Liver (tissue), 10 donors: ENCODE measurements at places on chromosomes 13 and 19. TPM values are rescaled to one million over a fixed set of nuclear protein-coding genes. Genes with fewer than 3 reads are reported as not detected.

DNA sequence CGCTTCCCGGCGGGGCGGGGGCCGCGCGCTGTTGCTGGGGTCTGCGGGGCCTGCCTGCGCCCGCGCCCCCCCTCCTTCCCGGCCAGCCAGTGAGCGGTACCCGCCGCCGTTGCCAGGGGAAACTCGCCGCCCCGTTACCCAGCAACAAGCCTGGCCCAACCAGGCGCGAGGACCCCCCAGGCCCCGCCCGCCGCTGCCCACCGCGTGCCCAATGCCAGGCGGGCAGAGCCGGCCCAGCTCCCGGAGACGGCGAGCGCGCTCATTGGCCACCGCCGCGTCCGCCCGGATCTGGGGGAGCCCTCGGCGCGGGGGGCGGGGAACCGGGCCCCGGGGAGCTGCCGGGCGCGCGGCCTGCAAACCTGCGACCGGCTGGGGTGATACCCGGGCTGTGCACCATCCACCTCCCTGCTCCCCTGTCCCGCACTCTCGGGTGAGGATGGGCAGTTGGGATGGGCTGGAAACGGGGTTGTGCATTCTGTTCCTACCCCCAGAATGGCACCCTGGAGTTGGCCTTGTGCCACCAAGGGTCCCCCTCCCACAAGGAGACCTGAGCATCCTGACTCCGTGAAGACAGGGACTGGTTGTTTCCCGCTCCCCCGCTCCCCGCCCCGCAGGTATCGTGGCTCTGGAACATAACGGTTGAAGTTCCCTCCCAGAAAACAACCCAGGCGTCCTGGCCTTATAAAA lies 8.8 kb upstream of the BBC3 start:
- no peak for DNase-seq
- H3K27ac ChIP-seq, result no peak overlapping the region
- H3K4me1 ChIP-seq, result peaks cover 7% of the 10 kb centered on the region
- no peak overlapping the region for H3K4me3 ChIP-seq
- H3K36me3 ChIP-seq, result no peaks in the 10 kb centered on the region

Gene ABHD13
- 7.8 TPM for total RNA-seq

GRCh38 chr13:109383683-109384082 lies 402.7 kb downstream of the IRS2 start:
- no peaks in the 10 kb centered on the region for H3K27me3 ChIP-seq
- no peak for DNase-seq
- no peaks in the 10 kb centered on the region for H3K4me1 ChIP-seq
- no peaks in the 10 kb centered on the region for H3K36me3 ChIP-seq
- no peak overlapping the region for H3K4me3 ChIP-seq

DNA sequence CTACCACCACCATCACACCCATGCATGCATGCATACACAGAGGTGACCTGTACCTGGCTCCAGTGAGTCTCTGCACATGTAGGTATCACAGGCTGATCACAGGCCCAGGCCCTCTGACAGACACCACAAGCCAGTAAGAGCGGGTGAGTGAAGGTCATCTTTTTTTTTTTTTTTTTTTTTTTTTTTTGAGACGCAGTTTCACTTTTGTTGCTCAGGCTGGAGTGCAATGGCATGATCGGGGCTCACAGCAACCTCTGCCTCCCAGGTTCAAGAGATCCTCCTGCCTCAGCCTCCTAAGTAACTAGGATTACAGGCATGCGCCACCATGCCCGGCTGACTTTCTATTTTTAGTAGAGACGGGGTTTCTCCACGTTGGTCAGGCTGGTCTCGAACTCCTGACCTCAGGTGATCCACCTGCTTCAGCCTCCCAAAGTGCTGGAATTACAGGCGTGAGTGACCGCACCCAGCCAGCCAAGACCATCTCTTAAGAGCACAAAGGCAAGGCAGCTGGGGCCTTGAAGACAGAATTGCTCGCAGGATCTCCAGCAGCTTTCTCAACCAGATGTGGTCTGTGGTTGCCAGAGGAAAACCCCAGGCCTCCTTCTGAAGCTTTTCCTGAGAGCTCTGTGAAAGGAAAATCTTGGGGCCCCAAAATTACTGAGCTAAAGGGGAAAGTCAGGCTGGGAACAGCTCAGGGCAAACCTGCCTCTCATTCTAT lies 3.2 kb upstream of the NKG7 start:
- no peaks in the 10 kb centered on the region for H3K4me1 ChIP-seq
- H3K27ac ChIP-seq, result no peak overlapping the region
- H3K4me3 ChIP-seq, result no peak overlapping the region
- no peak for DNase-seq
- no peaks in the 10 kb centered on the region for H3K36me3 ChIP-seq

DNA sequence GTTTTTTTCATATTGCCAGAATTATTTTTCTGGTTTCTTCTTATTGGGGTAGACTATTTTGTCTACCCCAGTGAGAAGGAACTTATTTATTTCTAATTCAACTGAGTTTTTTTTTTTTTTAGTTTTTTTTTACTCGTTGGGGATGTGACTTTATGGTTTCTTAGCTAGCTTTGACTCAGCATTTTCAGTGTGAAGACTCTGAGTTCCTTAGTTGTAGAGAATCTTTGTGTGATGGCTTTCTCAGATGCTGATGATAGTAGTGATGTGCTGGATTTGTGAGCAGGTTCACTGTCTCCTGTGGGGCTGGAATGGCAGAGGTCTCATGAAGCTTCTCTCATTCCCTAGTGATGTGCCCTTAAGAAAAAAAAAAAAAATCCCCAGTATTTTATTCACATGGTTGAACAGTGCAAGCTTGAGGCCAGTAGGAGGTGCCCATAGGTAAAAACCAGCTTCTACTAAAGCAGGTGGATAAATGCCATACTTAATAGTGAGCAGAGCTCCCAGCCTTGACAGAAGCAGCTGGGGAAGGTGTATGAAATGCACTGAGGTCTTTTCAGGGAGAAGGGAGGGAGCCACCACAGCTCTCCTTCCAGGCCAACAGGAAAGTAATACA lies 106.2 kb upstream of the KLF5 start:
- peaks cover 6% of the 10 kb centered on the region for H3K36me3 ChIP-seq
- no peak overlapping the region for H3K4me3 ChIP-seq
- no peaks in the 10 kb centered on the region for H3K4me1 ChIP-seq
- DNase-seq, result no peak

Gene SIGLEC9
- total RNA-seq, result 4.8 TPM

GRCh38 chr19:28857967-28858366 lies 355.0 kb downstream of the UQCRFS1 start:
- H3K36me3 ChIP-seq, result no peaks in the 10 kb centered on the region
- H3K27me3 ChIP-seq, result no peaks in the 10 kb centered on the region
- DNase-seq, result no peak

- H3K27ac ChIP-seq, result no peak overlapping the region
- no peaks in the 10 kb centered on the region for H3K4me1 ChIP-seq
- no peak for DNase-seq
- H3K27me3 ChIP-seq, result no peaks in the 10 kb centered on the region
- no peaks in the 10 kb centered on the region for H3K36me3 ChIP-seq
Measured at GRCh38 chr13:75932636-75933035, 296.5 kb downstream of the LMO7 start.

Gene RFPL4AL1
- 0.33 TPM for total RNA-seq

Gene BCAM
- total RNA-seq, result 87.4 TPM

DNA sequence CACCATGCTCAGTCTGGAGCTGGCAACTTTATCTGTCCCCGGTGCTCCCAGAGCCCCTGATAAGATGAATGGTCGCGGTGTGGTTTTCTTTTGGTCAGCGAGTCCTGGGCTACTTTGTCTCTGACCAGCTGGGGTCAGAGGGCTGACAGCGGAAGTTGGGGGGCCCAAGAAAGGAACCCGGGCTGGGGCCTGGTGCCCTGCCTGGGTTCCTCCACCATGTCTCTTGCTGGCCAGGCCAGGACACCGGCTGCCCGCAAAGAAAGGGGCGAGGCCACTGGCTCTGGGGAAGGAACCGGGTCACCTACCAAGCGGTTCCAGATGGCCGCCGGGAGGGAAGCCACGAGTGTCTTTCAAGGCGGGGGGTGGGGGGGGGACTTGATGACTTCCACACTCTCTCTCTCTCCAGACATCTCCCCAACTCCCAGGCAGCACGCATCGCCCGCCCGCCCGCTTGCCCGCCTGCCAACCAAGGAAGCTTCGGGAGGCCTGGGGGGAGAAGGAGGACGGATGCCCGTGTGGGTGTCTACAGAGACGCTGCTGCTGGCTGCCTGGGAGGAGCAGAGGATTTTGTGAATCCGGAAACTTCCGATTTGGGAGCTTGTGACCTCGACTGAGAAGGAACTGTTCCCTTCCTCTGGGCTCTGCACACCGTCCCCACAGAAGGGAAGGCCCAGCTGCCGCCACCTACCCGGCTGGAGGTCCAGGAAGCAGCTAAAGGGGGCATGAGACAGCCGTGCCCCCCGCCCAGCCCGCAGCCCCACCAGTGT lies 1.1 kb downstream of the PIP5K1C start:
- DNase-seq, result no peak
- H3K4me1 ChIP-seq, result peaks cover 15% of the 10 kb centered on the region
- H3K27ac ChIP-seq, result peak overlapping the region; percentile 76
- H3K27me3 ChIP-seq, result no peaks in the 10 kb centered on the region

DNA sequence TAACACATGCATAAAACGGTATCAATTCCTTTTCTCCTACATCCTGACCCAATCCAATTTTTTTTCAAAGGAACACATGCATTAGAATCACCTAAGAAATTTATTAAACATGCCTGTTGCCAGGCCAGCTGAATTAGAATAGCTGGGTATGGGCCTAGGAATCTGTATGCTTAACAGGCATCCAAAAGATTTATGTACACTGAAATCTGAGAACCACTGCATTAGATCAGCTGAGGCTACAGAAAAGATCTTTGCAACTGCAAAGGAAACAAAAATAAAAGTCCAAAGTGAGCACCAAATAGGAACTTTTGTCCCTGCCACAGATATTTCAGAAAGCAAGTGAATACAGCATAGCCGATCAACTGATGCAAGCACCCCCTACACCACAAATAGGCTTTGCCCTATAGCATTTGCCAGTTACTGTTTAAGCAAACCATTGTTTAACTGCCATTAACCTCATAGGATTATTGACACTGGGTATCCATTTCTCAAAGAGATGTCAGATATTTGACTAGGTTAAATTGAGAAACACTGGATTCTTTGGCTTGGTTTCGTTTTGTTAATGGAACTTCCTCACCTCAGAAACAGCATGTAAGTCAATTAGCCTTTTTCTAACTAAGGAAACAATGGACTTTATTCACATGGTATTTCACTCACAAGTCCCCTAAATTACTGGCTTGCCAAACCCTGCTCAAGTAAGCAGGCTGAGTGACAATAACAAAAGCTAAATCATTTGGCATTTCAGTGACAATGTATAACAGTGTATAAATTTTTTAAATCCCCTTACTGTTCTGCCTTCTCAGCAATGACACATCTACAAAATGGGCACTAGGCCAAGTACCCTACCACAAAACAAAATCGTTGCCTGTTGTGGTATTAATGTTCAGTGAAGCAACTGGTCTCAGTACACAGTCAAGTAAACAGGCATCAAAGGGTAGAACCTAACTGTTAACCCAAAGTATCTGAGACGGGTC lies 67.8 kb downstream of the SUCLA2 start:
- H3K36me3 ChIP-seq, result no peaks in the 10 kb centered on the region
- H3K4me3 ChIP-seq, result no peak overlapping the region
- H3K27me3 ChIP-seq, result no peaks in the 10 kb centered on the region
- no peaks in the 10 kb centered on the region for H3K4me1 ChIP-seq
- no peak overlapping the region for H3K27ac ChIP-seq
